ENCODE measurements at places on chromosomes 7 and 10.
A peak's percentile ranks its signal among the peaks of the same experiment; 100 is the strongest.

GRCh38 chr7:44667190-44667589, 60.8 kb downstream of the OGDH start:
- DNase-seq, result no peak

DNA sequence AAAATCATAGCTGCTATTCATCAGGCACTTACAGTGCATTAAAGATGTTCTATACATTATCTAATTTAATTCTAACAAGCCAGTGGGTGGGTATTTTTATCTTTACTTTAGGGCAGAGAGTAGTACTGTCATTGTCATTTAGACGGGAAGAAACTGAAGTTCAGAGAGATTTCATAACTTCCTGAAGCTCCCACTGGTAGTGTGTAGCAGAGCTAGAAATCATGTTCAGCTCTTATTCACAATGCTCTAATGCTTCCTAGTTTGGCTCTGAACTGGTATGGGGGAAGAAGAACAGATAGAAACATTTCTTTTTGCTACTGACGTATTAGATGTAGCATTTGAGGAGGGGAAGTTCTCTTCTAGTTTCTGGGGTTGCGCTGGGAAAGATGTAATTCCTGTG, 116.7 kb downstream of the CYP26A1 start:
- no peak for DNase-seq

- DNase-seq, result no peak
Measured at GRCh38 chr10:102919246-102919959, 1.3 kb downstream of the CNNM2 start.

- no peak for DNase-seq
Measured at GRCh38 chr10:29501692-29502091, 133.1 kb downstream of the SVIL start.

DNA sequence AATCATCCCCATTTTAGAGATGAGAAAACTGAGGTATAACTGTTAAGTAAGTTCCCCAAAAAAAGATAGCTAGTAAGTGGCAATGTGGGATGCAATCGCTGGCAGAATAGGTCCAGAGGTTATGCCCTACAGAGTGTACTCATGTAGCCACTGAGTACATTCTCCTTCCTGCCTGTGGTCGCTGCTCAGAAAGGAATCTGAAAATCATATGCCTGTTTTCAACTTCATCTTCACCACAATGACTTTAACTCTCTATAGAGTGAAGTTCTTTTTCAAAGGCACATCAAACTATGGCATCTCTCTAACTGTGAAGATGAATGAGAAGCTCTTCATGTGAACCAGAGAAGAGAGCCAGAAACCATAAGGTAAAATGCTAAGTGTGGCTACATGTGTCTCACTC, 162.2 kb upstream of the SLC25A13 start:
- no peak for DNase-seq

- DNase-seq, result no peak
Measured at GRCh38 chr7:94395141-94396036, 694 bp downstream of the COL1A2 start.

DNA sequence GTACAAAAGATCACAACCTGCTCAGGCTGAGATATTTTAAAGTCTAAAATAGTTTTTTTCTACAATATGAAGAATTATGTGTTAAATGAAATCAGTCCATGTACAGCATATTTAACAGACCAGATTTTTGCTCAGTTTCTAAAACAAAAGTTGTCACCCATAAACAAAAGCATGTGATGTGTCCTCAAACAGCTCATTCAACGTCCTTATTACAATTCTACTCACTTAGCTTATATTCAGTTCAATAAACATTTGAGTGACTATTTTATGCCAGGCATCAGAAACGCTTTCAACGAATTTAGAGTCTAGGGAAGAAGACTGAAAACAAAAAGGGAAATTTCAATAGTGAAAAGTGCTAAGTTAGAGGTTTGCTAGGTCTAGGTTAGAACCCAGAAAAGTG, 457.3 kb upstream of the SEMA3A start:
- DNase-seq, result no peak

DNA sequence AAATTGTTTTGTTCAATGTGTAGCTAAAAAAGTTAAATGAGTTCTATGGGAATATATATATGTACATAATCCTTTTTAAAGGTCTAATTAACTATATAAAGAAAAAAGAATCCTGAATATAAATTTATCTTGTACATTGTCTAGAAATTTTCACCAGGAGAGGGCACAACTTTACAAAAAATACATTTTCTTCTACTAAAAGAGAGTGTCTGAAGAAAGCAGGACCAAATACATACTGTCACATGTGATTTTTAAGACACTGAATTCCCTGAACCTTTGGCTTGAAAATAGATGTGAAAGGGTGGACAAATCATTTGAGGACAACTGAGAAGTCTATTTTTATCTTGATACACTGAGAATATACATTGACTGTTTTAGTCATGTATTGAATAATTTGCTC, 204.3 kb downstream of the DGKB start:
- no peak for DNase-seq

- DNase-seq, result no peak
Measured at GRCh38 chr7:5428478-5429252, 5.0 kb upstream of the TNRC18 start.

- no peak for DNase-seq
Measured at GRCh38 chr7:6022707-6023106, 8.5 kb upstream of the ANKRD61 start.

- DNase-seq, result no peak
Measured at GRCh38 chr10:74652664-74653063, 173.7 kb upstream of the KAT6B start.

DNA sequence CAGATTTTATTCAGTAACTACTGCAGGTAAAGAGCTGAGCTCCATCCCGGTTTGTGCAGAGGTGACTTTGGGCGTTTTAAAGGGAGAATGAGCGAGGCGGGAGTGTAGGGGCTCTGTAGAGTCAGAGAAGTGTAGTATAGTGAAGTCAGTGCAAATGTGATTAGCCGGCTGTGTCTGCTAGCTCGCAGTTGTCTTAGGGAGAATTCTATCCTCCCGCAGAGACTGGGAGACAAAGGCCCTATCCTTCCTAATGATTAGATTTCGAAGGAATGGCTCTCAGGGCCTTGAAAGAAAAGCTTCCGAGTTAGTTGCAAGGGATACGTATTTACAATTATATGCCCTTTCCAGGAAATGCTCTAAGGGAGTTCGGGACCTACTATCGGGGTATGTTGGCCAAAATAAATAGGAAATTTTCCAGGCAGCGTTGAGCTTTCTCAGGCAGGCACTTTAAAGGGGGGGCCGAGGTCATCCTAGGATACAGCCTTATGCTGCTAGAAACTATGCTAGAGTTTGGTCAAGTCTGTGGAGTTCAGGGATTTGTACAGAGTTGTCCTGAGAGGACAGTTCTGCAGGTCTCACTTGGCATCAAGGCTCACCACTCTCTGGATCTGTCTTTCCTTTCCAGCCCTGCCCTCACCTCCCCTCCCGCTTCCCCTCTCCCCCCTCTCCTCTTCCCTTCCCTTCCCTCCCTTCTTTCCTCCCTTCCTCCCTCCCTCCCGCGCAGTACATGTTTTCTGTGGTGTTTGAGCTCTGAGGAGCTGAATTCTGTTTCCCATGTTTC, 825 bp downstream of the MRPL32 start:
- DNase-seq, result no peak

GRCh38 chr10:970311-971149, 17.7 kb upstream of the GTPBP4 start:
- no peak for DNase-seq

DNA sequence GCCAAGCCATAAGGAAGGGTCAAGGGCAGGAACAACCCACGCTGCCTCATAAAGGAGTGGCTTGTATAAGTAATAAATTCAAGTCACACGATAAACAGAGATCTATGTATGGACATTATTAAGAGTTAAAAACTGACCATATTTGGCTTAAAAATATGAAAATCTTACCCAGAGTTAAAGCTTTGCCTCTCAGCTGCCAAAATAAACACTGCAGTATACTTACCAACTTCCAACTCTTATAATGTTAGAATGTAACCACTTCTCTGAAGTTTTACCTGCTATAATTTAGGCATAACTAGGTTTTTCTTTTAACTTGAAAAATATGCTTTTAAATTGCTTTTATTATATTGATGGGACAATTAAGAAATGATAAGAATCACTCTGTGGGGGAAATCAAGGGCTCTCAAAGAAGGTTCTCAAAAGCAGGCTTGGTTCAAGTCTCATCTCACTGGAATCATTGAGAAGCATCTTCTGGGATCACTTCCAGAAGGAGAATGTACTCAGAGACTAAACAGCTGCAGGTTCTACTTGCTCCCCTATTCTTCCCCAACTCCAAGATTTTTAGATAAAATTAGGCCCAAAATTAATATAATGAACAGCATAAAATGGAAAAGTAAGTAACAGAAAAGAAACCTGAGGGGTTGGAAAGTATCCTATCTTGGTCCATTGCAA, 16.1 kb upstream of the CAV2 start:
- DNase-seq, result no peak

- DNase-seq, result no peak
Measured at GRCh38 chr10:130713135-130713534, 576.9 kb downstream of the GLRX3 start.

GRCh38 chr10:80100861-80101695, 22.6 kb downstream of the TMEM254 start:
- no peak for DNase-seq

DNA sequence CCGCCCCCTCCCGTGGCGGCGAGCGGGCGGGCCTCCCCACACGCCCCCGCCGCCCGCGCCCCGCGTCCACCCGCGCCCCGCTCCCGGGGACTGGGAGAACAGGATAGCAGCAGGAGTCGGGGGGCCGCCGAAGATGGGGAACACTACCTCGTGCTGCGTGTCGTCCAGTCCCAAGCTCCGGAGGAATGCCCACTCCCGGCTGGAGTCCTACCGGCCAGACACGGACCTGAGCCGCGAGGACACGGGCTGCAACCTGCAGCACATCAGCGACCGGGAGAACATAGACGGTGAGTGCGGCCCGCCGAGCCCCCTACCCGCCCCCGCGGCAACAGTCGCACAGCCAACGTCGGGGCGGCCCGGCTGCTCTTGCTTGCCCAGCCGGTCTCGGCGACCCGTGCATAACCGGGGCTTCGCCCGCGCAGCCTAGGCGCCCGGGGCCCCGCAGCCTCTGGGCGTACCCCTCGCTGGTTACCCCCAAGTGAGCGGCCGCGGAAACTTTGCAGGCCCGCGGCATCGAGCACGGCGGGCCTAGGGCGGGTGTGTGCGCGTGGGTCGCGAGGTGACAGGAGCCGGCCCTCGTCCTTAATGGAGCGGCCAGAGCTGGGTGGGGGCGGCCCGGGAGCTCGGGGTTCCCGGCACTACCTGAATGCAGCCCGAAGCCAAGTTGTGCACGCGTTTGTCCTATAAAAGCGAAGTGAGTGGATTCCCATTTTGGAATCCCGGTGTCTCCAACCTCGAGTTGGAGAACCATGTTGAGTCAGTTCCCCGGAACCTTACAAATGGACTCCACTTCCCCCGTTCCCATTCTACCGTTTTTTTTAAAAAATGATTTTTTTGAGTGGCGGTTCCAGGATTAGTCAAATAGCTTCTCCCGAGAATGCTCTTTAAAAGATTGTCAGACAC, 863 bp downstream of the CCNY start:
- DNase-seq, result peak; percentile 29

- DNase-seq, result no peak
Measured at GRCh38 chr7:133054162-133054840, 27.6 kb downstream of the CHCHD3 start.

GRCh38 chr10:87868277-87868676, 4.9 kb downstream of the PTEN start:
- no peak for DNase-seq

DNA sequence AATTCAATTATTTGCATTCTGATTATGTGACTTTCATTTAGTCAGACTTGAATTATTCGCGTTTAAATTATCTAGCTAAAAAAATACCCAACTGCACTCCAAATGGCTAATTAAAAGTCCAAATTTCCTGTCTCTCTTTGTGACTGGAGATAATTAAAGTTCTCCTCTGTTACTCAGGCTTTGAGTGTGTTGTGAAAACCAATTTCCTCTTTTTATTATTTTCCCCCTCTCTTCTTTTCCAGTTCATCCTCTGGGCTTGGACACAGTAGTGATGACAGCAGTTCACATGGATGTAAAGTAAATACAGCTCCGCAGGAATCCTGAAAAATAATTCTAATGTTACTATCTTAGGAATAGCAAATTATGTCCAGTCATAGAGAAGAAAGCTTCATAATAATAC, 80.6 kb downstream of the SNX10 start:
- no peak for DNase-seq

GRCh38 chr7:74452748-74453321, 871 bp upstream of the GTF2IRD1 start:
- peak; percentile 15 for DNase-seq

DNA sequence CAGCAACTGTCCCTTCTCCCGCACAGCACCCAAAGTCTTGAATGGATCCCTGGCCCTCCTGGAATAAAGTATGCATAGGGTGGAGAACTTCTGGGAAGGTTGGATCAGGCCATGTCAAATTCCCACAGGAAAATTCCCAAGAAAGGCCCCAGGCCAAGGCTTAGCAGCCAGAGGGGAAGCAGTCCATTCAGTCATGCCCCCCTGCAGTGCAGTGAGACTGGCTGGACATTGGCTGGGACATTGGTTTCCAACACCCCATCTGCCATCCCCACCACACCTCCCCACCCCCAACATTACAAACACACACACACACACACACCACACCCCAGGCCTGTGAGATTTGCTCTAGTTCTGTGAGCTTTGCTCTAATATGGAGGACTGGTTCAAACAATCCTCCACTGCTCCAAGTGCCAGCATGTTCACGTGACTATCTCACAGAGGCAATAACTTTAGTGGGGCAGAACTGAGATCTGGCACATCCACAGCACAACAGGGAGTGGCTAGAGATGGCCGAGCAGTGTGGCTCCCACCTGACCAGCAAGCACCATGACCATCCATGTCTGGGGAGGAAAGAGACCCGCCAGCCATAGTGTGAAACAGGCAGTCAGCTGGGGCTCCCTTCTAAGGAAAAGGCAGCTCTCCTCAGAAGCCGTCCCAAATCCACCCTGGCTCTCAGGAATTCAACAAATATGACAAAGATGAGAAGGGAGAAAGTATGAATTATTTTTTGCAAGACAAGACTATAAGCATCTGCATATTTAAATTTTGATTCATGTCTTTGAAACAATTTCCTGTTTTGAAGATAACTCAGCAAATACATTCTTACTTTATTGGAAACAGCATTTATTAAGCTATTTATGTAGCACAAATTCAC, 6.7 kb upstream of the FAM170B start:
- DNase-seq, result no peak

- DNase-seq, result no peak
Measured at GRCh38 chr7:16880554-16880953, 1.2 kb downstream of the AGR3 start.
